Stimulated activated CD8-positive, alpha-beta memory T cell treated with anti-CD3 and anti-CD28 coated beads, Interleukin-2, amount 100 ng/mL, for 48 hours (primary cell): ENCODE measurements at places on chromosomes 5 and 9.

DNA sequence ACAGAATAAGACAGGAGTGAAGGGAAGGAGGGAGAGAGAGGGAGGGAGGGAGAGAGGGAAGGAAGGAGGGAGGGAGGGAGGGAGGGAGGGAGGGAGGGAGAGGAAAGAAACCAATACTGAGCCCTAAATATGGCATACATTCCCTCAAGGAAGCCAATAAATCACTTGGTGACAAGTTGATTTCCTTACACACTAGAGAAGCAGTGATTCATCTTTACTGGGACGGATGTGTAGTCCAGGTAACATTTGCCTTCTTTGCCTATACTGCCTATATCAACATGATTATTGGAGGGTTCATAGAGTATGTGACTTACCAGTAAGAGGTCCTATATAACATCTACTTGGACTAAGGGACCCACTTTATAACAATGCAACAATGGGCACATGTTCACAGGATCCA lies 83.2 kb downstream of the TRIM36 start:
- no peak for DNase-seq

DNA sequence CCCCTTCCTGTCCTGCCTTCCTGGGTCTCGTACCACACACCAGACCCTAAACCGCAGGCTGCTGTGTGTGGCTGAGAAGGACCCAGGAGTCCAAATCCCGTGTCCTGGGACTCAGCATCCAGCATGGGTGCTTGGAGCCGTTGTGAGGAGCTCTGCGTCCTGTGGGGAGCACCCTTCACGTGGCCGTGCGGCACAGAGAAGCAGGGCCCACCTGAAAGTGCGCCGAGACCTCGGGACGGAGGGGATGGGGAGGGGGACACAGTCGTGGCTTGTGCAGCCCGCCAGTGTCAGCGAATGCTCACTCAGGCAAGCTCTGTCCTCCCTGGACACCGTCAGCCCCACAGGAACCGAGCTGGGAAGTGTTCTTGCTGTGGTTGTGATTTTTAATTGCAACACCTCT lies 244.6 kb downstream of the CACNA1B start:
- no peak for DNase-seq

- no peak for DNase-seq
These were observed 18.1 kb downstream of the C9orf50 start for GRCh38 chr9:129602598-129603415.

- DNase-seq: no peak
These were observed 158.1 kb upstream of the MAST4 start for GRCh38 chr5:66438087-66438486.

DNA sequence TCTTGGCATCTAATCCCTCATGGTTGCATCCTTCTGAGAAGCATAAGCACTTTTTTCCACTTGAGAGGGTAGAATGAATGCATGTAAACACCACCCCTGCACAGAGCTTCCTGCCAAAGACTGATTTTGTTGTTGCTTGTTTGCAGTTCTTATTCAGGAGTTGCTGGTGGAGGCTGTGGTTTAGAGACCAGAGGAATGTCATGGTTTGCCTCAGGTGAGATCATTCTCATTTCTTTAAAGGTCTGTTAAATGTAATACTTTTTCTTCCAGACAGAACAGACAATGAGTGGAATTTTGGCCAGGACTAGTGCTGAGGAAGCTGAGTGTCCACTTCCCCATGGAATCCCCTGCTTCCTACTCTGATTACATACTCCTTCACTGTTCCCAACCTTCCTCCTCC lies 3.2 kb upstream of the TNC start:
- DNase-seq: no peak

- DNase-seq: no peak
These were observed 524.3 kb downstream of the RASEF start for GRCh38 chr9:82538634-82539033.

- DNase-seq: no peak
These were observed 114.6 kb upstream of the SPOCK1 start for GRCh38 chr5:137613554-137614265.

DNA sequence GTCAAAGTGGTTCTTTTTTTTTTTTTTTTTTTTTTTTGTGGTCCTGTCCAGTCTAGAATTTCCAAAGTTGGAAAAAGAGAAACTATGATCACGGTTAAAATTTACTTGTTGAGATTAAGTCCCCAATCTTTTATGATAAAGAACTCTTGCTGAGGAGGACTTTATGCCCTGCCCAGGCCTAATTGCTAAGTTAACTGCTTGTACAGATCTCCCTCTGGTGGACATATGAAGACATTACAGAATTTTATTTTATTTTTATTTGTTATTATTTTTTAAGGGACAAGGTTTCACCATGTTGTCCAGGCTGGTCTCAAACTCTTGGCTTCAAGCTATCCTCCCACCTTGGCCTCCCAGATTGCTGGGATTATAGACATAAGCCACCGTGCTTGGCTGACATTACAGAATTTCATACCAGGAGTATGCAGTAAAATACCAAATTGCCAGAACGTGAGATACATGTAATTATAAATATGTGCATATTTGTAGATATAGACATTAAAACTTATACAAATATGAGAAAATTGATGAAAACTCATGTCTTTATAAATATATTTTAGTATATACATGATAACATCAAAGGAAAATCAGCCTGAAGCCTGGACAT lies 91.2 kb downstream of the RFK start:
- no peak for DNase-seq

- DNase-seq: no peak
These were observed 160.2 kb upstream of the IL12B start for GRCh38 chr5:159490507-159490906.

GRCh38 chr9:89488131-89488530 lies 9.8 kb downstream of the SEMA4D start:
- no peak for DNase-seq

DNA sequence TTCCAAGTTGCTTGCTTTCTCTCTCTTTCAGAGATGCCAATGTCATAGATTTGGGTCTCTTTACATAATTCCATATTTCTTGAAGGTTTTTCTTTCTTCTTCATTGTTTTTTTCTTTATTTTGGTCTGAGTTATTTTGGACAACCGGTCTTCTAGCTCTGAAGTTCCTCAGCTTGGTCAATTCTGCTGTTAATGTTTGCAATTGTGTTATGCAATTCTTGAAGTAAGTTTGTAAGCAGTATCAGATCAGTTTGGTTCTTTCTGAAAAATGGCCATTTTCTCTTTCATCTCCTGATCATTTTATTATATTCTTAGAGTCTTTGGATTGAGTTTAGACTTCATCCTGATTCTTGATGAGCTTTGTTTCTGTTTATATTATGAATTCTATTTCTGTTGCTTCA lies 16.4 kb upstream of the PRDM9 start:
- DNase-seq: no peak

GRCh38 chr9:6219040-6219439 lies 3.4 kb downstream of the IL33 start:
- no peak for DNase-seq
